Dorsolateral prefrontal cortex (tissue), 122 donors: ENCODE measurements at places on chromosomes 16 and 17. TPM values are rescaled to one million over a fixed set of nuclear protein-coding genes. Genes with fewer than 3 reads are reported as not detected.

RNF222 gene
- not detected for total RNA-seq

RCVRN gene
- 9.5 TPM for total RNA-seq

NTN3 gene
- 1.6 TPM for total RNA-seq

ZFHX3 gene
- 18.1 TPM for total RNA-seq

NOG gene
- 1.7 TPM for total RNA-seq

LRRC75A gene
- 8.6 TPM for total RNA-seq

DVL2 gene
- total RNA-seq = 37.7 TPM

KRT28 gene
- not detected for total RNA-seq

ZFP3 gene
- 7.5 TPM for total RNA-seq

GAS7 gene
- total RNA-seq = 567 TPM

C16orf96 gene
- 1.1 TPM for total RNA-seq

ABI3 gene
- 8.6 TPM for total RNA-seq

RAMP2 gene
- total RNA-seq = 18.2 TPM

CALCOCO2 gene
- 143 TPM for total RNA-seq

BCL6B gene
- 5.7 TPM for total RNA-seq

RTN4RL1 gene
- total RNA-seq = 23.3 TPM

PSMB3 gene
- 89.8 TPM for total RNA-seq

NEURL4 gene
- 74.8 TPM for total RNA-seq

DNAI2 gene
- total RNA-seq = not detected

BTBD17 gene
- 2.1 TPM for total RNA-seq

CDIP1 gene
- 210 TPM for total RNA-seq

ACE gene
- total RNA-seq = 9.7 TPM

SPN gene
- total RNA-seq = 0.49 TPM

TLCD3B gene
- 46.3 TPM for total RNA-seq

PKMYT1 gene
- total RNA-seq = 7.6 TPM

NME1 gene
- total RNA-seq = 61.2 TPM

KRTAP4-9 gene
- not detected for total RNA-seq

CNGB1 gene
- total RNA-seq = 4.5 TPM

PLA2G10 gene
- total RNA-seq = 0.87 TPM

C17orf107 gene
- 13.1 TPM for total RNA-seq

TPSAB1 gene
- total RNA-seq = not detected

CA4 gene
- 21.7 TPM for total RNA-seq

SSTR5 gene
- total RNA-seq = 0.38 TPM

CTRB2 gene
- total RNA-seq = not detected

LCAT gene
- 12.4 TPM for total RNA-seq

GAS2L2 gene
- 1.7 TPM for total RNA-seq

MYH3 gene
- 4.5 TPM for total RNA-seq

KRT23 gene
- total RNA-seq = not detected

TNFRSF13B gene
- total RNA-seq = not detected

MYH13 gene
- not detected for total RNA-seq

IL21R gene
- total RNA-seq = 0.46 TPM

PRSS27 gene
- total RNA-seq = 4.1 TPM

SCIMP gene
- 0.29 TPM for total RNA-seq

CASKIN2 gene
- total RNA-seq = 45.9 TPM

DCXR gene
- 129 TPM for total RNA-seq

MAF gene
- 38.8 TPM for total RNA-seq

SLX1B gene
- total RNA-seq = 9.4 TPM

CES5A gene
- total RNA-seq = 0.43 TPM

CA10 gene
- 35.1 TPM for total RNA-seq

CLDN9 gene
- total RNA-seq = 3.0 TPM

ADCY9 gene
- 40.3 TPM for total RNA-seq

MT1G gene
- 119 TPM for total RNA-seq

LAT gene
- 5.8 TPM for total RNA-seq

KRT40 gene
- total RNA-seq = not detected

P3H4 gene
- total RNA-seq = 9.2 TPM

DPEP2 gene
- 0.37 TPM for total RNA-seq
